ENCODE measurements at places on chromosomes 2 and 18. TPM values are rescaled to one million over a fixed set of nuclear protein-coding genes. Genes with fewer than 3 reads are reported as not detected.

Gene SOX11
- total RNA-seq = 14.8 TPM

Gene SPDYA
- 1.7 TPM for total RNA-seq

Gene STON1
- total RNA-seq = 0.51 TPM

Gene OTX1
- total RNA-seq = 2.9 TPM

Gene ANKRD53
- not detected for total RNA-seq

Gene EDAR
- not detected for total RNA-seq

Gene RNF152
- not detected for total RNA-seq

Gene DNMT3A
- total RNA-seq = 7.3 TPM

Gene ELOA2
- not detected for total RNA-seq

DNA sequence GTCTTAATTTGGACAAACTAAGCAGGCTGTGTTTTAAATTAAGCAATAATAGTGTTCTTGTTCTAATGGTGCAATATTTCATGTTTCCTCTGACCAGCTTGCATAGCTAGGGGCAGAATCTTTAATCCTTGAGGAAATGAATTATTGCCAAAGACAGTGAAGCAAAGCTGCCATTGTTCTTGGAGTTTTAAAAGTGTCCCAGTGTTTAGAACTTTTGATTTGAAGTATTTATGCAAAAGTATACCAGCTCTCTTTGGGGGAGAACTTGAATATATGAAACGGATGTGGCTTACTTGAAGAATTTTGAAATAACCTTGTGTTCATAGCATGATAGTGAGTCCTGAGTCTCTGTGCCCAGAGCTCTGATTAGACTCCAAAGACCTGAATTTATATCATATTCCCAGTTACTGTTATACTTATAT, 33.4 kb downstream of the ITGA6 start:
- DNase-seq = no peak

DNA sequence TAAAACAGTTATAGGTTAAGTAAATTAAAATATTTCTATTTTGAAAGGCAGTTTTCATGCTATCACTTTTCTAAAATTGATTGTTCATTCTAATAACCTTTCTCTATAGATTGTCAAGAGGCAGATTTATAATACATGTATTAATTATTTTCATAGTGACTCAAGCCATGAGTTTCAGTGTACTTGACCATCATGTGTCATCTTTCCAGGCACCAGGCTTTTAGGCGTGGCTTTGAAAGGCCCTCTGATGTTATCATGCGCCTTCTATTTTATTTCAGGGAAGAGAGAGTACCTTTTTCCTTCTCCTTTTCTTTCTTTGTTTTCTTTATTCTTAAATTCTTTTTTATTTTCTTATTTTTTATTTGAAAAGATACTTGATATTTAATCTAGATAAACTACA, 128.3 kb upstream of the ETAA1 start:
- DNase-seq = no peak

DNA sequence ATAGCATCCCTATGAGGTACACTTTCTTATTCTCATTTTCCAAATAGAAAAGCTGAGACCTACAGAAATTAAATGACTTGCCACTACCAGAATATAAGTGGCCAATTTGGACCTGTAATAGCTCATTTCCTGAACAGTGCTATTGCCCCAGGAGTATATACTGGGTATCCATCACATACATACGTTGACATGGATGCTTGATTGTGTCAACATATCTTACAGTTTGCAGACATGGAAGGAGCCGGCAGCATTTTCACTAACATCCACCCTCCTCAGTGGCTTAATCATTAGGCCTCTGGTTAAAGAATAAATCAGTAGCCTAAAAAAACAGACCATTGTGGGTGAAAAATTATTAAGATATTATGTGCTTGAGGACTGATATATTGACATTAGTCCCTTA, 829.3 kb downstream of the LRP1B start:
- DNase-seq = no peak

GRCh38 chr2:41933585-41934320, 114.1 kb upstream of the PKDCC start:
- DNase-seq = no peak

GRCh38 chr2:161161074-161161706, 962 bp downstream of the TANK start:
- peak; percentile 63 for DNase-seq

- DNase-seq = no peak
These were observed 8.4 kb upstream of the CD226 start for GRCh38 chr18:69956057-69956456.

GRCh38 chr18:63477200-63477599, 442 bp downstream of the SERPINB5 start:
- DNase-seq = no peak

GRCh38 chr2:137208431-137208891, 443.1 kb downstream of the THSD7B start:
- DNase-seq = no peak

- no peak for DNase-seq
These were observed 47.3 kb downstream of the QPCT start for GRCh38 chr2:37391711-37392110.

- DNase-seq = no peak
These were observed 1393.7 kb downstream of the DSC3 start for GRCh38 chr18:29648891-29649290.

DNA sequence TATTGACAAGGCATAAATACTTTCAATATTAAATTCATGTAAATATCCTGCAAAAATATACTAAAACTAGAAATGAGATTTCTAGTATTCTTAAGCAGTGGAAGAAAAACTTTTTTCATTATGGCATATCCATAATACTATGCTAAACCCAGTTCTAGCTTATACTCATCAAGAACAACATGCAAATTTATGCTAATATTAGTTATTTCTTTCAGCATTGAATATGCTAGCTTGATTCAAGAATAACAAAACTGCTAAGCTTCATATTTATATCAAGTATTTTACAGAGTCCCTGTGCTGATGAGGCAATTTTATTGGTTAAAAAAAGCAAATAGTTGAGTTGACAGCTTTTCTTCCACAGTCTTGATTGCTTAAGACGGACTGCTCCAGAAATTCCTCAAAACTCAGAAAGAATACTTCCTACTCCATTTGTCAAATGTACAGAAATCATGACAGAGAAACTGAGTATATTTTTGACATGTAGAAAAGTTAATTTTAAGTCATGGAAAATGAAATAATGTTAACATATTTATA, 105.0 kb downstream of the PIGN start:
- no peak for DNase-seq

DNA sequence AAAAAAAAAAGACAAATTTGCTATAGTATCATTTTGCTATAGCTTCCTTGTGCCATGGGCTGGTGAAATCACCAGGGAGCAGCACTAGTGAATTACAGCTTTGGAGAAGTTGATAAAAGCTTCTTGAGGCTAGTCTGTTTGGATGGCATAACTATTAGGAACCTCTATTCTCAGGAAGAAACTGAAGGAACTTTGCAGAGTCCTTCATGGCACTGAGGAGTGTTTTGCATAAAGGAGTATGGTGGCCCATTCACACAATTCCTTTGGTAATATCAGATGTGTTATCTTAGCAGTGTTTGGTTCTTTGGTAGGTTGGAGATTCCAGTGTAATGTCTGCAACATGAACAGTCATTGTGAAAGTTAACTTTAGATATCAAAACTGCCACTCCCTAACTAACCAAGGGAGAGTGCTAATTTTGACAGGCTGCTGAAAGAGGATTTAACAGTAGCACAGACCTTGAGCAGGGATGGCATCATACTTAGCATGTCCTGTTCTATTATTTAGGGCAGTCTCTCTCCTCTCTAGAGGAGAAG, 76.6 kb upstream of the ZFP36L2 start:
- no peak for DNase-seq

GRCh38 chr18:48340560-48340959, 68.6 kb downstream of the ZBTB7C start:
- DNase-seq = no peak

- no peak for DNase-seq
These were observed 88.1 kb upstream of the MAP4K4 start for GRCh38 chr2:101609433-101609832.

DNA sequence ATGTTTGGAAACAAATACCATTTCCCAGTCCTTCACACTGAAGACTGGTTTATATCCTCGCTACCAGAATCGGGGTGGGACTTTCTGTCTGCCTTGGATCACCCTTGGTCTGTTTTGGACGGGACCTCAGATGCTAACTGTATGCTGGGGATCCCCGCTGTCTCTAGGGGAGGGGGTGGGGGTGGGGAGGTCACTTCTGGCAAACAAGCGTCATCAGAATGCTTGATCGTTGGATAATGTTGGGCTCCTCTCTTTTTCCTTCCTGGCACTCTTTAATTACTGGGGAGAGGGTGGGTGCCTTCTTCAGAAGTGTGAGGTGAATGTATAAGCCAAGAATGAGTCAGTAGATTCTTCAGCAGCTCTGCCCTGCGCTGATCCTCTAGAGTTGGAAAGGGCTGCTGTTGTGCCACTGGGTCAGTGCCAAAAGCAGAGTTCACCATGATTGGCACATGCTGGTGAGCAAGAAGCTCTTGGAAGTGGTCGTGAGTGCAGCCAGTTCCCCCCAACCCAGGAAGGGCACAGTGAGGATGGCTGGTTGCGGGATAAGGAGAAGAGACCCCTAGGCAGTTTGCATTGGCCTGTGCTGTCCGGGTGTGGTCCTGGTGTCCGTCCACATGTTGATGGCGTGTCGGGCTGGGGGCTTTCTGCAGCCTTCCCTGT, 32.2 kb downstream of the DGKD start:
- DNase-seq = no peak

DNA sequence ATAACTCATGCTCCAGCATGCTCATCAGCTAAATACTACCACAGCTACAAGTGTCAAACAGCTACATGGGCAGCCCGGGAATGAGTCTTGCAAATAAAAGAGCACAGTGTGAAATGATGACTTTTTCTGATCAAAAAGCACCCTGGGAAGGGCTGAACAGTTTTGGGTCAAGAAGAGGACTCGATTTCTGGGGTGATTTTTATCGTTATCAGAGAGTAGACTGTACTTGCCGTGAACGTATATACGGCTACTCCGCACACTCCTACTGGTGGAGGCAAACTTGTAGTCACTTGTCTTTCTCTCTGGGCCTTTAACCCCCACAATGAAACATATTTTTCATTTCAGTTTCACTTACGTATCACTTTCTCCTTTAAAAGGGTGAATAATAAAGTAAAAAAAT, 54.4 kb downstream of the NCKAP5 start:
- no peak for DNase-seq

- DNase-seq = no peak
These were observed 20.2 kb upstream of the MRO start for GRCh38 chr18:50839996-50840395.

GRCh38 chr2:238924796-238925195, 76.9 kb downstream of the TWIST2 start:
- DNase-seq = no peak
